Glomerular endothelial cell (primary cell): ENCODE measurements at places on chromosomes 16 and 17.

- no peak for DNase-seq
Measured at GRCh38 chr16:10678655-10679054, 16.1 kb downstream of the TEKT5 start.

GRCh38 chr16:81369888-81370504, 55.2 kb downstream of the GAN start:
- DNase-seq = no peak

DNA sequence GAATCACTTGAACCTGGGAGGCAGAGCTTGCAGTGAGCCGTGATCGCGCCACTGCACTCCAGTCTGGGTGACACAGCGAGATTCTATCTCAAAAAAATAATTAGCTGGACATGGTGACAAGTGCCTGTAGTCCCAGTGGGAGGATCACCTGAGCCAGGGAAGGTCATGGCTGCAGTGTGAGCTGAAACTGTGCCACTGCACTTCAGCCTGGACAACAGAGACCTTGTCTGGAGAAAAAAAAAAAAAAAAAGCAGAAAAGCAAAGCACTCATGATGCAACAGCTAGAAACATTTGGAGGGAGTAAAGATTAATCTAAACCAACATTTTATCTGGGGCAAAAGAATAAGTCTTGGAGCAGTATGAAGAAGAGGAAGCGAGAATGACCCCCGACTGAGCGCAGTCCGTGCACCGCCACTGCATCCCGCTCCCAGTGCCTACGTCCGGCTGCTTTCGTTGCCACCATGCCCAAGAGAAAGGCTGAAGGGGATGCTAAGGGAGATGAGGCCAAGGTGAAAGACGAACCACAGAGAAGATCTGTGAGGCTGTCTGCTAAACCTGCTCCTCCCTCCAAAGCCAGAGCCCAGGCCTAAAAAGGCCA, 8.2 kb downstream of the PRPSAP1 start:
- no peak for DNase-seq

DNA sequence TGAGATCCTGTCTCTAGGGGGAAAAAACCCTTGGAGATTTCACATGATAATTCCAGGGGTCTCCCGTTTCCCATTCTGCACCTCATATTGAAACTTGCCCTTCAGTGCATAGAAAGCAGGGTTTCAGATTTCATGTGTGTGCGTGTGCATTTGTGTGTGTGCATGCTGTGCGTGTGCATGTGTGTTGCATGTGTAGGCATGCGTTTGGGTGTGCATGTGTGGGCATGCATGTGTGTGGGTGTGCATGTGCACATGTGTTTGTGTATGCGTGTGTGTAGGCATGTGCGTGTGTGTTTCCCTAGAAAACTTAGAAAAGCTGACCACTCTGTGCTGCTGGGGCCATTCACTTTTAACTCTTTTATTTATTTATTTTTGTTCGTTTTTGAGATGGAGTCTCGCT, 40.0 kb downstream of the IL21R start:
- no peak for DNase-seq
